ENCODE measurements at places on chromosomes 7 and 10.

GRCh38 chr7:36129048-36129534, 24.0 kb upstream of the EEPD1 start:
- peak; percentile 53 for DNase-seq

- no peak for DNase-seq
These were observed 486.1 kb upstream of the NRP1 start for GRCh38 chr10:33820531-33820930.

- DNase-seq = no peak
These were observed 9.9 kb upstream of the COL13A1 start for GRCh38 chr10:69791812-69792211.

DNA sequence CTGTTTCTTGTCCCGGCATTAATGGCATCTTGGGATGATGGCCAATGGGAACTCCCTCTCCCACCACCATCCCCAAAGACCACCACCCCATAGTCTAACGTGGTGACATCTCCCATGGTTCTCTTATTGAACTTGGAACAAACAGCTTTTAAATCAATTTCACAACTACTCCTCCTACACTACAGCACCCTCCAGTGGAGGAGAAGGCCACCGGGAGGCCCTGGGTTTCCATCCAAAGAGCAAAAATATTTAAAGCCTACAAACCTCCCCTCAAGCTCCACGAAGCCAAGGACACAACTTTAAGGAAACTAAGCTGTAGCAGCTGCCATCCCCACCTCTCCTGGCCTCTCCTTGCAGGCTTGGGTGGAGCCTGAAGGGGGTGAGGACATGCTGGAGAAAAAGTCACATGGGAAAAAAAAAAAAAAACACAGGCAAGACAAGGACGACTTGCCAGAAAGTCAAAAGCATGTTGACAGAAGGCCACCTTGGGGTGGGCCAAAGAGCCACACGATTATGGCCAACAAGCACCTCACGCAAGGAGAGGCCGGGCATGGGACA, 94.0 kb upstream of the LANCL2 start:
- no peak for DNase-seq

GRCh38 chr10:58590152-58590840, 77.6 kb downstream of the BICC1 start:
- DNase-seq = peak; percentile 51

GRCh38 chr7:37391791-37392672, 56.6 kb downstream of the ELMO1 start:
- no peak for DNase-seq

DNA sequence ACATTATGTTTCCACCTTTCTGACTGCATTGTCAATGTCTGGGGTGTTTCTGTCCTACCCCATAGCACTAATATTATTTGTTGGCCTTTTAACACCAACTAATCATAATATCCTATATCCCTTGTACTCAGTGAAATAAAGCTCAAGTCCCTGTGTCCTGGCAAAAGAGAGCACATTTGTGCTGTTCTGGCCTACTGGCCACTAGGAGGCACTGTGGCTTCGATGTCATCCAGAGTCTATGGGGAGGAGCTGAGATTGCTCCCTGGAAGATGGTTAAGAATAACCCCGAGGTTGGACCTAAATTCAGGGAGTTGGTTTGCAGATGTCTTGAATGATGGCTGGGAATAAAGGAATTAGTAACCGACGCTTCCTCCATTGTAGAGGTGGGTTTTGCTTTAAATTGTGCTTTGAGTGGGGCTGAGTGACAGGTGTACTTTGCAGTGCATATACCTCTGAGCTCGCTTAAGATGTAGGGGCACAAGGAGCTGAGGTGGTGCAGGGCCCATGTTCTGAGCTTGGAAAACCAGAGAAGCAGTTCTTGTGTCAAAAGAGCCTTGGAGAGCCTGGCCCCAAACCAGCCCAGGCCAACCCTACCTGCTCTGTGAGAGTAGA, 191.2 kb upstream of the PRSS1 start:
- no peak for DNase-seq

GRCh38 chr10:78742730-78743615, 325.8 kb upstream of the ZMIZ1 start:
- DNase-seq = no peak

DNA sequence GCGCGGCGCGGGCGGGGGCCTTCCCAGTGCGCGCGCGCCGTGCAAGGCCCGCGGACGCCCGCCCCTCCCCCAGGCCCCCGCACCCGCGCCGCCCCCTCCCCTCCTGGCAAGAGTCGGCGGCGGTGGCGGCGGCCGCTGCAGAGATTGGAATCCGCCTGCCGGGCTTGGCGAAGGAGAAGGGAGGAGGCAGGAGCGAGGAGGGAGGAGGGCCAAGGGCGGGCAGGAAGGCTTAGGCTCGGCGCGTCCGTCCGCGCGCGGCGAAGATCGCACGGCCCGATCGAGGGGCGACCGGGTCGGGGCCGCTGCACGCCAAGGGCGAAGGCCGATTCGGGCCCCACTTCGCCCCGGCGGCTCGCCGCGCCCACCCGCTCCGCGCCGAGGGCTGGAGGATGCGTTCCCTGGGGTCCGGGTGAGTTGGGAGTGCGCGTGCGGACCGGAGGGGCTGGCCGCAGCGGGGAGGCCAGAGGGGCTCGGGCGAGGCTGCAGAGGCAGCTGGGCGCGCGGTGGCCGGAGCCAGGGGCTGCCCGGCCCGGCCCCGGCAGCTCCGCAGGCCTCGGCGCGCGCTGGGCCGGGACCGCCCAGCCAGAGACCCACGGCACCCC, at the start of gene BMPR1A:
Gene BMPR1A, plus strand, starts transcription at position 109 of the 602 bp plus-strand sequence. CDS start 119,400 bp downstream, outside the sequence.
- no peak for DNase-seq

DNA sequence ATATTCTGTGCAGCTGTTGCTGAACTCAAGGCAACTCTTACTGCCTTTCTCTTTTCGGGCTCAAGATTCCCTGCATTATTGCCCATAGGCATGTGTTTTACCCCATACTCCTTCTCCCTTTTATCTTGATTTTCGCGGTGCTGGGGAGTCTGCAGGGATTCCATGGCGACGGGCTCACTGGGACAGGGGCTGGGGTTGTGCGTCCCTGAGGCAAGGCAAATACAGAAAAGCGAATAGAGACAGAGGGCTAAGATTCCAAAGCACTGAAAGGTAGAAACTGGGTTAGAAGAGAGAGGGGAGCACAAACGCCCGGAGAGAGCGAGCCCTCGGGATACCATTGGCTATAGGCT, 519 bp upstream of the RPP38 start:
- no peak for DNase-seq

Measured in epithelial cell of prostate (primary cell).